Naive thymus-derived CD8-positive, alpha-beta T cell (primary cell): ENCODE measurements at places on chromosomes 3 and 15. TPM values are rescaled to one million over a fixed set of nuclear protein-coding genes. Genes with fewer than 3 reads are reported as not detected.

Gene SH2D7
- not detected for total RNA-seq

Gene LSG1
- 87.7 TPM for total RNA-seq

Gene ARGFX
- not detected for total RNA-seq

Gene SLC22A13
- total RNA-seq: 1.0 TPM

GRCh38 chr3:31086698-31087097 is 192.2 kb upstream of the GADL1 start:
- no peak for DNase-seq

GRCh38 chr3:156576651-156577348 is 21.9 kb upstream of the SSR3 start:
- no peak for DNase-seq

- no peak for DNase-seq
Observed at GRCh38 chr3:152385761-152386160, 117.0 kb downstream of the MBNL1 start.

DNA sequence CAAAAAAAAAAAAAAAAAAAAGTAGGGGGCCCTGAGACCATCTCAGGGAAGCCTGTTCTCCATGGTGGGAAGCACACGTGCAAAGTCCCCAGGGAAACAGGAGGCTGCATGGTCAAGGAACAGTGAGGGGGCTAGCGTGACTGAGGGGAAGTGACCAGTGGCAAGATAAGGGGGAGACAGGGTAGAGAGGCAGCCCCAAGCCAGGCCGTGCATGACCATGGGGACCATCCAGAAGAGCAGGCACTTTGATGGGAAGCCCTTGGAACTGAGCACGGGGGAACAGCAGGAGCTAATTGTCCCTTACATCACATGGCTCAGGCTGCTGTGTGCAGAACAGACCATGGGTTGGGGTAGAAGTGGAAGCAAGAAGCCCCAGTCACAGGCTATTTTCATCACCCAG is 196.2 kb downstream of the NTRK3 start:
- no peak for DNase-seq
